MCF 10A (cell line): ENCODE measurements at places on chromosomes 5 and 9. TPM values are rescaled to one million over a fixed set of nuclear protein-coding genes. Genes with fewer than 3 reads are reported as not detected.

The HEMGN gene
- total RNA-seq: not detected in 2 replicates

The LCN9 gene
- not detected in 2 replicates for total RNA-seq

The CARTPT gene
- not detected in 2 replicates for total RNA-seq

The IFNB1 gene
- total RNA-seq: not detected in 2 replicates

The OGN gene
- not detected in 2 replicates for total RNA-seq
